Bone marrow (tissue), 2 donors: ENCODE measurements at places on chromosomes 6 and 20.

DNA sequence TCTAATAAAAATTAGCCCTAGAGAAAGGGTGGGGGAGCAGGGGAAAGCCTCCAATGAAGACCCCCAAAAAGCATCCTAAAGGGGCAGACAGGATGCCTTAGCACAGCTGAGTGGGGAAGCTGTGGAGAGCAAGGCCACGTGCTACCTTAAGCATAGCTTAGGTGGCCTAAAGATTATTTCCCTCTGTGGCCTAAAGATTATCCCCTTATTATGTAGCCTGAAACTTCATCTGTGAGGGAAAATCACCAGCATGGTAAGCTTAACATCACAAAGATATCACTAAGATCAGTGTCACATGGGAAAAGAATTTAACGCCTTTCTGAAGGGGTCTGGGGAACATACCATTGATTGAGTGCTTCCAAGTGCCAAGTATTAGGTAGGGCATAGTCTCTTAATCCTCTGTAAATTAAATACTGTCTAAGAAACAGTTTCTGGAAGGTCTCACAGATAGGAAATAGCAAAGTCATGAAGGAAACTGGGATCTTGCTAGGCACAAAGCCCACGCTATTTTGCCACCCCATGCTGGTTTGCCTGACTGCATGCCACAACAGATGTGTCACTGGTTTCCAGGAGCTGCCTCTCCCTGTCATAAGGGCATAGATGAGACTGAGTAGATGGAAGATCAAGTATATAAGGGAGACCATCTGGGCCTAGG is 170.0 kb downstream of the HACE1 start:
- no peak for DNase-seq

- DNase-seq: no peak
Observed at GRCh38 chr6:24788031-24788665, 10.6 kb downstream of the ARMH2 start.

- DNase-seq: no peak
Observed at GRCh38 chr20:37627767-37628130, 66.1 kb upstream of the CTNNBL1 start.

DNA sequence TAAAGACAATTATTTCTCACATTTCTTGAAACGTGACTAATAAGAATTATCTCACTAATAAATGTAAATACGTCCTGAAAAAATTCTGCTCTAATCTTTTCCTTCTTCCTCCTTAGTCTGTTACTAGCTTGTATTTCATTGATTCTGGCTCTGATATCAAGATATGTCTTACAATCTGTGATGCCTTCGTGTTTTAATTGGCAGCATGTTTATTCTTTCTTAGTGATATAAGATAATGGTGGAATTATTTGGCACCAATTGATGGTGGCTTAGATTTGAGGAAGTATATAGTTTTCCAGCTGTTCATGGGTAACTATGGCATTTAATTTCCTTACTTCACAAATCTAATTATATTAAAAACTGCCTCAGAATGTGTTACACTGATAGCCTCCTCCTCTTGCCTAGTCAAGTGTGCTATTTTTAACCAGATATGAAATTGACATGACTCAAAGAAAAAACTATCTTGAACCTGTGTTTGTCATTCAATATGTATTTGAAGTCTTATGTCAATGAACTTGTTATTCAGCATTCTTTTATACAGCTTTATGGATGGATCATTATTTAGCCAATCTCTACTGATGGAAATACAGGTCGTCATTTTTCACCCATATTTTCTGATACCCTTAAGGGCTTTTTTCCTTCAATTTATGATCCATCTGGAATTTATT is 5.3 kb downstream of the CCNC start:
- DNase-seq: no peak
